Putamen (tissue), 1 donor: ENCODE measurements at places on chromosomes 7 and 10.

GRCh38 chr10:14673189-14673861, 101.4 kb downstream of the FAM107B start:
- DNase-seq, result no peak

DNA sequence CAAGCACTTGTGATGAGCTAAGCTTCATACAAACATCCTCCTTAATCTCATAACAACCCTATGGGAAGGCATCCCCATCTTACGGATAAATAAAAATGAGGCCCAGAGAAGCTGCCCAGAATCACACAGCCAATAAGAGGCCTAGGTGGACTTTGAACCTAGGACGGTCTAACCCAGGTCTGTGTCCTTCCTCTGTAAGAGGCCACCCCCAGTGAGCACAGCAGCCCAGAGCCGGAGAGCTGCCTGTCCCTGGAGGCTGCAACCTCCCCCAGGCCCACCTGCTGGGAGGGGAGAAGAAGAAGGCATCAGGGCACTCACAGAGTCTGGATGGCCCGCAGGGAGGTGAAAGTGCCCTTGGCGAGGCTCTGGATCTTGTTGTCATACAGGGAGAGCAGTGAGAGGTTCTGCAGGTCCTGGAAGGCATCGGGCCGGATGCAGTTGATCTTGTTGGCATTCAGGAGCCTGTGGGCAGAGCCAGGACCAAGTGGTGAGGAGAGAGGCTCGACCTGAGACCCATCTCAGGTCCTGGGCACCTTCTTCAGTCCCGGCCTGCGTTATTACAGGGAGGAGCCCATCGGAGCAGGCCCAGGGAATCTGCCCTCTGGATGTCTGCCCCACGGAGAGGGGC, 129.6 kb downstream of the SLIT1 start:
- DNase-seq, result no peak

GRCh38 chr10:96632974-96633710, 46.3 kb upstream of the TM9SF3 start:
- DNase-seq, result no peak

GRCh38 chr10:24552346-24553016, 171.2 kb downstream of the ARHGAP21 start:
- DNase-seq, result no peak

DNA sequence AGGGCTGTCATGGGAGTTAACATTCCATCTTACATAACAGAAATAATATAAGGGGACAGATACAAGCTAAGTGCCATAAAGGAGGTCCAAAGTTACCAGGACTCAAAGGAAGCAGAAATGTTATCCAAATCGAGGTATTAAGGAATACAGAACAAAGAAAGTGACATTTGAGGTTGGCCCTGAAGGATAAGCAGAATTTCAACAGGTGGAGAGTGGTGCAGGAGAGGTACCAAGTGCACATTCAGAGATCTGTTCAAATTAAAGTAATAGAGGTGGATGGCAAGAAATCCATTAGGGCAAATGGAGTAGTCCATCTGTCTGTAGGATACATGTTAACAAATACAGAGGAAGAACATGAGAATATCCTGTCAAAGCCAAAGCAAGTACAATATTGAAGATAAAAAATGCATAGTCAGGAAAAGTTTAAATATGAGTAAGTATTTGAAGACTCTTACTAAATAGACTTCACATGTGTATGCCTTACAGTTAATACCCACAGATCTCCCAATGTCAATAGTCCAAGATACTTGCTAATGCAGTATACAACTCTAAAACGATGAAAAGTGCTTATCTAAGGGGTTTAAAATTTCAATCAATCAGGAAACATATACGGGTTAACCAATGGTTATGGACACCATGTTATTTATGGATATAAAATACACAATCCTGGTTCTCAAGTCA, 10.0 kb downstream of the CDK6 start:
- DNase-seq, result no peak

DNA sequence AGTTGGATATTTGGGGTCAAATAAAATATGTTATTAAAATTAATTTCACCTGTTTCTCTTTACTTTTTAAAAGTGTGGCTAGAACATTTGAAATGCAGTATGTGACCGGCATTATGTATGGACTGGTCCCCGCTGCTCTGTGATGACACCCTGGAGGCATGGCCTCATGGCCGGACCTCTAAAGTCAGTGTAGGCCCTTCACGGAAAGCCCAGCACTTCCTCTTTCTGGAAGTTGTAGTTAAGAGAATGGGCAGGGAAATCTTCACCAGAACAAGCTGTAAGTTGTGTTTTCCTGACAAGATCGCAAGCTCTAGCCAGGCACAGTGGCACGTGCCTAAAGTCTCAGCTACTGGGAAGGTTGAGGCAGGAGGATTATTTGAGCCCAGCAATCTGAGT, 38.3 kb upstream of the SRGN start:
- no peak for DNase-seq

- DNase-seq, result no peak
Measured at GRCh38 chr10:57294698-57295097, 933.6 kb upstream of the ZWINT start.

DNA sequence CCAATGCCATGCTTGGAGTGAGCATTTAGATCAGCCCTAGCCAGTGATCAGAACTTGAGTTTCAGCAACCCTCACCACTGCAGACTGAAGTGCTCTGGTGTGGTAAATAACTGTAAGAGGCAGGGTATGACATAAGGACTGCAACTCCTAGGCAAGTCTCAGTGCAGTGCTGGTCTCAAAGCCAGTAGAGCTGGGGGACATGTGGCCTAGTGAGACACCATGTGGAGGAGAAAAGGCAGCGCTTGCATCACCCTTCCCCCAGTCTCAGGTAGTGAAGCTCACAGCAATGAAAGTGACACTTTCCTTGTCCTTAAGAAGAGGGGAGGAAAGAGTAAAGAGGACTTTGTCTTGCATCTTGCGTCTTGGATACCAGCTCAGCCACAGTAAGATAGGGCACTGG, 386.8 kb upstream of the POT1 start:
- DNase-seq, result peak; percentile 3

GRCh38 chr10:88687853-88688467, 18.1 kb upstream of the LIPK start:
- no peak for DNase-seq

- no peak for DNase-seq
Measured at GRCh38 chr7:13989949-13990305, 461 bp upstream of the ETV1 start.

DNA sequence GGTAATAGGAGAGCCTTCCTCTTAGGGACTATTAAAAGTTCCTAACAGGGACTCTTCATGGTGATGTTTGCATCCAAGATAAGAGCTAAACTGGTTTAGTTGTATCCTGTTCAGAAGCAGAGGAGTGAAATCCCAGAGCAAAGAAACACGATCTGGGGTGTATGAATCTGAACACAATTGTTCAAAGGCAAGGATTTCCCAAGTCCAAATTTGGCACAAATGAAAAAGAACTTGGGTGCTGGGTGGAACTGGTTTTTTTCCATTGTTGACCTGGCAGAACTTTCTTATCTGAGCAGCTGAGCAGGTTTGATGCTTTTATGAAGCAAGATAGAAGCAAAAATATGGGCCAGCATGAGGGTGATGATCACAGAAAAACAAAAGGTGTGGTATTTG, 6.0 kb downstream of the AGFG2 start:
- no peak for DNase-seq

- no peak for DNase-seq
Measured at GRCh38 chr7:106959753-106960152, 84.8 kb upstream of the PRKAR2B start.

DNA sequence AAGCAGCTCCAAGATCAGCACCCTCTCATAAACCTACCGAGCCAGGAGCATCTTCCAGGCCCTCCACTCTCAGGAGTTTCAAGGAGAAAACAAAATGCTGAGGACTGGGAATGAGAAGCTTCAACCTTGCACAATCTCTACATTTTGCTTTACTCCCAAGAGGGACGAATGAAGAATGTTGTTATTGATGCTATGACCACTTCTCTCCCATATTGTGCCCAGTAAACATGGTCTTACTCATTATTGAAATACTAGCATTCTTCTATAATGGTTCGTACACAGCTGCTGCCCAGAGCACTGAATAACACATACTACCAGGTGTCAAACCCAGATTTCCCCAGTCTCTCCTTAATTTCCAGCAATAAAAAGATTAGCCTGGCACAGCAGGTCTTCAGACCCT, 63.4 kb upstream of the BET1 start:
- no peak for DNase-seq

DNA sequence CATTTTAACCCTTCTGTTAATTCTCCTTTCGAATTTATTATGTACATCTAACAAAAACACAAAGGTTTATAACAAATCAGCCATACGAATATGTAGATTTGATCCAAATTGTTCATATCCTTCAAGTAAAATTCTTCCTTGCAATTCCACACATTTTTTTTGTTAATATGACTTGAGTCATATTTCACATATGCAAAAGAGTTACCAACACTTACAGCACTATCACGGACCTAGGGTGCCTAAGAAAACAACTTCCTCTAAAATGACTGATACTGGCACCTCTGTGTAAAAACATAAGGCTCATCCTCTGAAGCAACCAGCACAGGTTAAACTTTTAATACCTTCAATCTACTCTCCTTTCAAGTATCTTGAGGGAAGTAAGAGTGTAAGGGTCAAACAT, 451.8 kb downstream of the SEMA3D start:
- no peak for DNase-seq

GRCh38 chr7:101538596-101539459, 90.3 kb downstream of the MYL10 start:
- DNase-seq, result no peak

DNA sequence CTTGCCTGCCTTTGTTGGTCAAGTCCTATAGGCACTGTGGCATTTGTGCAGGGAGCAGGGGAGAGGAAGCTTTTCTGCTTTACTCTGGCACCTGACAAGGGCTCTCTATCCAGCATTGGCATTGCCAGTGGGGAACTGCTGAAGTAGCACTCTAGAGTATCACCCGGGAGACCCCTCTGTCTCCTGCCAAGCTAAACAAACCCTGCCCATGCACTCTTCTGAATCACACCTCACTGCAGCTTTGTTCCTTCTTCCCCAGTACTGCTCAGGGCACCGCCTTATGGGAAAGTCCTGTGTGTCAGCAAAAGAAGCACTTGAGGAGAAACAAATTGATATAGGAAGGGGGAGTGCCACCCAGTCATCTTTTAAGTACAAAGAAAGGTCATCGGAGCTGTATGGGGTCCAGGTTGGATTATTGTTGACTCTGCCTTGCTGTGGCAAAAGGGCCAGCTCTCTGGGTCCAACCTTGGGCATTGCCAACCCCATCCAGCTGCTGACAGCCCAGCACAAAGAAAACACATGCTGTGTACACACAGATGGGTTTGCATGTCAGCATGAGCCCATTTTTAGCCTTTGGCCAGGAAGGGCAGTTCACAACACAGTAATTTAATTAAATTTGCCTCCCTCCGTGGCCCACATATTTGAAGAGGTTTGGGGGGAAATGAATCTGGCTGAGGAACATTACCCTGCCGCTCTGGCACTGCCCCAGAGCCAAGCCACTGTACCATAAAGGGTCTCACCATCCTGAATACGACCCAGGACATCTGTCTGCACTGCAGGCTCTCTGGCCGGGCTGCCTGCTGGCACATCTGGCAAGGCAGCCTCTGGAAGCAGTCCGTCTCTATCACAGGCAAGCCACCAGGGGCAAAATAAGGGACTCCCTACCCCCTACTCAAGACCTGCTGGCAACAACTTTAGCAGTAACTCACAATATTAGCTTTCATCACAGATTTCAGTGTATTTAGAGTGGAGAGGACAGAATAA, 13.1 kb downstream of the LRRC4 start:
- DNase-seq, result no peak

GRCh38 chr10:34826221-34826620, 11.1 kb upstream of the PARD3 start:
- DNase-seq, result no peak

- DNase-seq, result no peak
Measured at GRCh38 chr7:157693521-157694375, 356.9 kb downstream of the DNAJB6 start.

- no peak for DNase-seq
Measured at GRCh38 chr10:58554316-58554715, 41.6 kb downstream of the BICC1 start.

DNA sequence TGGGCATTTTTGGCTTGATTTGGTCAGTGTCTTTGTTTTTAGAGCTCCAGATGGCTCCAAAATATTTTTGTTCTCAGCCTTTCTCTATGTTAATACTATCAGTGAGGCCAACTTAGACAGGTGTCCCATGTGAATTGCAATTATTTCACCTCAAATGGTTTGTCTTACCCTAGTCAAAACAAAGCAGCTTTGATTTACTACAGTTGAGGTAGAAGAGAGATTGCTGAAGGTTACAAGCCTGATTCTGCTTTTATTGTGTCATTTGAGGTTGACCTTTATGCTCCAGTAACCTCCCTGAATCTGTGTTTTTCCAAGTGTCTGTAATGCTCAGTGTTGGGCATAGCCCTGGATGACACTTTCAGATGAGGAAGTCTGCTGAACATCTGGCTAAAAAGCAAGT, 882.9 kb downstream of the NRG3 start:
- no peak for DNase-seq

DNA sequence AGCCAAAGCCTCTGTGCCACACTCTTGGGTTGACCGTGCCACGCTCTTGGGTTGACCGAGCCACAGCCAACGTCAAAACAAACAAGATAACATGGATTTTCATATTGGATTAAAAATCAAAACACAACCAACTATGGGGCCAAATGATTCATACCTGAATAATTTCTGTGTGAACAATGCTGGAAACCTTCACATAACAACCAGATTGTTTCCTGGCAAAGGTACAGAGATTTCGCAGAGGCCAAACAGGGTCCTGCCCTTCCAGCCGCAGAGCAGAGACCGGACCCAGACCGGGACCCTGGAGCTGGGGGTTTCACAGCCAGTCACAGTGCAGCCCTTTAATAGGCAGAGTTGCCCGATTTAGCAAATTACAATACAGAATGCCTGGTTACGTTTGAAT, 40.5 kb downstream of the ITIH5 start:
- no peak for DNase-seq
